HFF-Myc (cell line): ENCODE measurements at places on chromosomes 2 and 18.

DNA sequence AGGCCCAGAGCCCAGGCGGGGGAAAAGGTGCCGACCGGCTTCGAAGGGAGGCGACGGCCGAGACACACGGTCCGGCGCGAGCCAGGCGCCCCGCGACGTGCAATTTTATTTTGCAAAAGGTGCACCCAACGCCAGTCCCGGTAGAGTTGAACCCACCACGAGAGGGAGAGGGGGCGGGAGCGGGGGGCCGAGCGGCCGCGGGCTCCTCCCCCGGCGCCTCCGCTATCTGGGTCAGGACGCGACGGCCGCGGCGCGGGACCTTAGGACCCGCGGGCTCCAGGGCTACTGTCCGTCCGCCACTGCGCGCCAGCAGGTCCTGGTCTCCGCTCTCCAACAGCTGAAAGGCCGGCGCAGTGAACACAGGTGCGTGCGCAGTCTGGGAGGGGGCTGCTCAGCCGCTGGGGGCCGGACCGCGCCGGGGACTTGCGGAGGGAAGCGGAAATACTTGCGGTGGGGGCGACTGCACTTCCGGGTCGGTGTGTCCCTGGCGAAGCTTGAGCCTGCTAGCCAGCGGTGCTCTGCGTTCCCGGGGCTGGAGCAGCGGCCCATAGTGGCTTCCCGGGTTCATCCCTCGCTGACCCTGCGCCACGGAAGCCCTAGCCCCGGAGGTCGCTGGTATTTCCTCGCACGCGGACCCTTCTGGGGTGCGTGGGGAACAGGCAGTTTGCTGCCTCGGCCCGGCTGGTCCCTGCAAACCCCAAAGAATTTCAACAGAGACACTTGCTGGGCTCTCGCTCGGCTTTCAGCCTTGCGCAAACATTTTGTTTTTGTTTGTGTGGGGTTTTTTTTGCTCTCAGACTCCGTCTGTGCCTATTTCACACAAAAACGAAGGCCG lies at the start of gene RMDN2:
TSS of gene RMDN2 (plus strand) at position 225 of the 835 bp plus-strand sequence. CDS start 3,991 bp downstream, outside the sequence.
- peak; percentile 72 for DNase-seq

GRCh38 chr2:164913640-164914350 lies 41.5 kb downstream of the SLC38A11 start:
- DNase-seq, result no peak

DNA sequence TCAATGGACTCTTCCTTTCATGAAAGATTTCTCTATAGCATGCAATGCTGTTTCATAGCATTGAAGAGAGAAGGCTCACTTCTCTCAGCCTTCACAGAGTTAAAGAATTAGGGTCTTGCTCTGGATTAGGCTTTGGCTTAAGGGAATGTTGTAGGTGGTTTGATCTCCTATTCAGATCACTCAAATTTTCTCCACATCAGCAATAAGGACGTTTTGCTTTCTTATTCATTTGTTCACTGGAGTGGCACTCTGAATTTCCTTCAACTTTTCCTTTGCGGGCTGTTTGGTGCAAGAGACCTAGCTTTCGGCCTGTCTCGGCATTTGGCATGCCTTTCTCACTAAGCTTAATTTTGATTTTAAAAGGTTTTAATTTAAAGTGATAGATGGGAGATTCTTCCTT lies 131.6 kb downstream of the RBMS1 start:
- DNase-seq, result no peak

DNA sequence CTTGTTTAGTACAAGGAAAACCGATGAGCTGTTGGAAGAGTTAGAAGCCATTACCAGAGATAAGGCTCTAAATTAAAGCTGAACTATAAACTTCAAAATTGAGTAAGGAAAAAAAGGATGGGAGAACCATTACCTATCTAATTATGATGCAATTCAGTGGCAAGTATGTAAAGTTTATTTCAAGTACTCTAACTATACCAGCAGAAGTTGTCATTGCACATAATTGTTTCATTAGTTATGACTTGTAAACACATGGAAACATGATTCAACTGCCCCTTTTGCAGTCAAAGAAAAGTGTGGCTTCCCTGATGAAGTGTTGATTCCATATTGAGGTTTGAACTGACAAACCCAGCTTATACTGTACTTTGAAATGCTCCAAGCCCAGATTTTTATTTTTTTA lies 324.1 kb upstream of the KCNJ3 start:
- no peak for DNase-seq

GRCh38 chr2:35871672-35872071 lies 483.9 kb upstream of the CRIM1 start:
- DNase-seq, result no peak

GRCh38 chr18:34740724-34741123 lies 30.6 kb downstream of the DTNA start:
- no peak for DNase-seq

- DNase-seq, result no peak
These were observed 160.5 kb upstream of the APCDD1 start for GRCh38 chr18:10293966-10294365.

- DNase-seq, result no peak
These were observed 251.4 kb upstream of the ZEB2 start for GRCh38 chr2:144771348-144771747.

- DNase-seq, result no peak
These were observed 24.5 kb upstream of the KCNK3 start for GRCh38 chr2:26668041-26668440.

DNA sequence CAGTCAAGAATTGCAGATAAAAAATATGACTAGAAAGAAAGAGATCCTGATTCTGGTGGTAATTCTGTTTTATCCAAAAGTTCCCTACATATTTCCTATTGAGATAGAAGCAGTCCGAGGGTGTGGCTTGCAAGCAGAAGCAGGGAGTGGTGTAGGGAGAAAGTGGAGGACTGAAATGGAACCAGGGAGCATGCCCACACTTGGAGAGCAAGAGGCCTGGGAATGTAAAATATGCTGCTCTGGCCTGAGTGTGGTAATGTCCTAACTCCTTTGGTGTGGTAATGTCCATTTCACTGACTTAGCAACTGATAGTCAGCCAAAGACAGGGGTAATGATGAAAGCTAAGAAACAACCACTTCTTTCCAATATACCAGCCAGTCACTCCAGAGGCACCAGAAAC lies 30.1 kb upstream of the FMNL2 start:
- DNase-seq, result no peak

DNA sequence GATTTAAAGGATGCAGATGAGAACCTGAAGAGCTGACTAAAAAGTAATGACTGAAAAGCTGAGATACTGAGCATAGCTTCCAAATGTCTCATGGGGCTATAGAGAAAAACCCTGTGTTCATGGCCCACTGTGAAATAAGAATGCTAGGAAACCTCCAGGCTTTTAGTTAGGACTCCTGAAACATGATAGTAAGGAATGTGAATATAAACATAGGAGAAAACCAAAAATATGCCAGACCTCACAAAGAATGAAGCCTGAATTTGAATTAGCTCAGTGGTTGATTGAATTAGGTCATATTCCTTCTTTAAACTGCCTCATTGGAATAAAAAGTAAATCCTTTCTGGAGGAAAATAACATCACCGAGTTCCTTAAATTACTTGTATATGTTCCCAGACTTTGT lies 194.5 kb upstream of the NXPH2 start:
- no peak for DNase-seq
